NCI-H748 treated with DMSO at 0.1 percent for 48 hours (cell line): ENCODE measurements at places on chromosomes 12 and 14.

DNA sequence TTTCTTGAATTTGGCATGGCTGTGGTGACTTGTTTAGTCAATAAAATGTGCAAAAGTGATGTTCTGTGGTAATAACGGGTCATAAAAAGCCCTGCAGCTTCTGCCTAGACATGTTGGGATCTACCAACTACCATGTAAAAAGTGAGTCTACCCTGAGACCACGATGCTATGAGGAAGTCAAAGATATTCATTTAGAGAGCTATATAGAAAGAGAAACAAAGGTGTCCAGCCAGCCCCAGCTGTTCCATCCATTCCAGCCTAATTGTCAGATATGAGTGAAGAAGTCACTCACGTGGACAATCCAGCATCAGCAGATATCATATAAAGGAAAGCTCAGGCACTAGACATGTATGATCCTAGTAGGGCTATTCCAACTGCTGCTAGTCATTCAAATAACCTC, 117.2 kb upstream of the SSTR1 start:
- DNase-seq = no peak

- no peak for DNase-seq
Measured at GRCh38 chr14:53464376-53464775, 311.3 kb upstream of the DDHD1 start.

DNA sequence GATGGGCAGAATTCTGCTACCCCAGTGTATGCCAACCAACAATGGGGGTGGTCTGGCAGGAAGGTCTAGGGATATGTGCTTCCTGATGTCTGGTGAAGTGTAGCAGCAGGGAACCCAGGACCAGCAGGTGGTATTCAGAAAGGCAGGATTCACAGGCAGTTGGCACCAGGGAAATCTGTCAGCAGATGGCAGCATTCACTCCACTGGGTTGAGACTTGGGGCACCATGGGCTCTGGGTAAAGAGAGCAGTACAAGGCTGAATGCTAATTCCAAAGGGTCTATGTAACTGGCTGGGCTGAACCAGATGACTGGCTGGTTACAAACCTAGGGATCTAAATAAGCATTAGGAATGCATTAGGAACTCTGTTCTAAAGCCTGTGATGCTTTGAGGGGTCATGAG, 466.9 kb upstream of the STXBP6 start:
- DNase-seq = no peak

DNA sequence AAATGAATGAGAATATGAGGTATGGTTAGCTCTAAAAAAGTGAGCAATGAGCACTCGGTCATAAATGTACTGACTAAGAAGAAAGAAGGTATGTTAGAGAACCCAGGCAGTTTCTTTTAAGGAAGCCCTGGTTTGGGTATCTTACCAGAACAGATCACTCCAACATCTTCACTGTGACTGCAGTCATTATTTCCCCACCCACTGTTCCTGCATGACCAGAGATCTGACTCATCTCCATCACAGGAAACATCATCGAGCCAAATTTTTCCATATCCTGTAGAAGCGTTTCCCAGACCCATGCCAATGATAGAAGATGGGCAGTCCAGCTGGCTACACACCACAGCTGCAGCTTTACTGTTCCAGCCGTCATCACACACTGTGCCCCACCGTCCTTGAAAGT, 48.0 kb downstream of the CD163L1 start:
- DNase-seq = no peak

GRCh38 chr12:124778411-124778810, 85.3 kb downstream of the SCARB1 start:
- no peak for DNase-seq

DNA sequence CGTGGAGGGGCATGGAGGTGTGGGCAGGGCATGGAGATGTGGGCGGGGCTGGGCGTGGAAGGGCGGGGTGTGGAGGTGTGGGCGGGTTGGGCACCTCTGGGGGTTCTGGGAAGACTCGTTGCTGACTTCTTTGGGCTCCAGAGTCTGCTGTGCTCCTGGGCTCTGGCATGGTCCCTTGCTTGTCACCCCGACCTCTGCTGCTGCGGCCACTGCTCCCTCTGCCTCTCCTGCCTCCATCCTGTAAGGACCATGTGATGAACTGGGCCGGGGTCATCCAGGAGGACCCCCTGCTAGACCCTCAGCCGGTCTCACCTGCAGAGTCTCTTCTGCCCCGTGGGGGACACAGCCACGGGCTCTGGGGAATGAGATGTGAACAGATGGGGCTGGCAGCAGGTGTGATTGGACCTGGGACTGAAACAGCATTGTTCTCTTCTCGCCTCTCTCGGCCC, 15.3 kb downstream of the NOC4L start:
- DNase-seq = no peak

- no peak for DNase-seq
Measured at GRCh38 chr12:10891937-10892336, 7.9 kb upstream of the PRH1 start.

DNA sequence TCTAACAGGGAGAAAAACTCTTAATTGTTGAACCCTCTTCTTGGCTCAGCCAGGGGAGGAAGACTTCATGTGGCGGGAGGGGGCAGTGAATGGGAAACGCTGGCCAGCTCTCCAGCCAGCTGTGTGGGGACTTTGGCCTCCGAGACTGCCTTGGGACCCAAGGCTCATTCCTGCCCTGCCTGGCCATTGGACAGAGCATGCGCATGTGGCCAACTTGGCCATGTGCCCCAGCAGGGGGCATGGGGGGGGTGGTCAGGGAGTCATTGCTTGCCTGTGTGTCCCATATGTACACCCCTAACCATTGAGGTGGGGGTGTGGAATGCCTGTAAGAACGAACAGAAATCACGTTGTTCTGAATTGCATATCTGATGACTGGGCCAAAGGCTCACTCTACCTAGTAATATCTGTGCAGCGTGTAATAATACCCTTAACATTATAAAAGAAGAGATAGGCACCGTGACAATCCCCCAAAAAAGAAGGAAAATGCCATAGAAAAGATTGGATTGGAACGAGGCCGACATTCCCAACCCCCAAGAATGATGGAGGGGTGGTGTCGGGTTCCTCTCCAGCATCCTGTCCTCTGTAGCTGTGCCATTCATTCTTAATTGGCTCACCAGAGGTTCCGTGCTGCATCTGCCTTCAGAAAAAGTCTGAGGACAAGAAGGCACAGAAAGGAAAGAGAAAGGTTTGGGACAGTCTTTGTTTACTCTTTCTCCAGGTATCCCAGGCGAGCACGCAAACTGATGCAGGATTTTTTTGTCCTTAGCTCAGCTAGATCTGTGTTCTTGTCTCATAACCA, 3.5 kb upstream of the FAR2 start:
- DNase-seq = no peak

DNA sequence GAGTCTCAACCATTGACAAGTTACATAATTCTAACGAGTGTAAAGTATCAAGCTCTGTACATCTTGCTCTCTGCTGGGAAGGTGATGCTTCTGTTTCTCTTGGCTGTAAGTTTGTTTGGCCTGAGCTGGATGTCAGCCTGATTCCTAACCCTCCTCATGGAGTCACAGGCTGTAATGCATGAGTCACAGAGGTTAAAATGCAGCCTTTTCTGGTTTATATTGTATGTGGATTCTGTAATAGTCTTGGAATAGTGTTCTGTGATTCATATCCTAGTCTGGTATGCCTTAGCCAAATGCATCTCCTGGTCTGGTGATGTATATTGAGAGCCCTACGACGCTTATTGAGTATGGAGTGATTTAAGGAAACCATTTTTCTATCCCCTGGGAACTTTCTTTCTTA, 104.5 kb upstream of the FRMD6 start:
- DNase-seq = no peak

DNA sequence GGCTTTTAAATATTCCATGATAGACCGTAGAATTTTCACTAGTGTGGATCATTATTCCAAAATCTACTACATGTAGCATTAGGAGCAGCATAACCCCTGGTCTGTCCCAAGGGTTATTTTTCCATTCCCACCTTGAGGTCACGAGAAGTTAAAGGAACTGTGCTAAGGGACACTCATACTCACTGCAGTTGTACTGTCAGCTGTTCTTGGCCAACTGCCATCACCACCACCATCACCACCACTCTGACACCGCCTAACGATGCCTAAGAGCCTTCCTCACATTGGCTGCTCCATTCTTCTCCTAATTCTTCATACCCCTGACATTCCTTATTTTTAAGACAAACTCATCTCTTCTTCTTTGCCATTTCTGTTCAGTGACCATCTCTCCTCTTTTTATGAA, 13.4 kb upstream of the PTGDR start:
- no peak for DNase-seq

DNA sequence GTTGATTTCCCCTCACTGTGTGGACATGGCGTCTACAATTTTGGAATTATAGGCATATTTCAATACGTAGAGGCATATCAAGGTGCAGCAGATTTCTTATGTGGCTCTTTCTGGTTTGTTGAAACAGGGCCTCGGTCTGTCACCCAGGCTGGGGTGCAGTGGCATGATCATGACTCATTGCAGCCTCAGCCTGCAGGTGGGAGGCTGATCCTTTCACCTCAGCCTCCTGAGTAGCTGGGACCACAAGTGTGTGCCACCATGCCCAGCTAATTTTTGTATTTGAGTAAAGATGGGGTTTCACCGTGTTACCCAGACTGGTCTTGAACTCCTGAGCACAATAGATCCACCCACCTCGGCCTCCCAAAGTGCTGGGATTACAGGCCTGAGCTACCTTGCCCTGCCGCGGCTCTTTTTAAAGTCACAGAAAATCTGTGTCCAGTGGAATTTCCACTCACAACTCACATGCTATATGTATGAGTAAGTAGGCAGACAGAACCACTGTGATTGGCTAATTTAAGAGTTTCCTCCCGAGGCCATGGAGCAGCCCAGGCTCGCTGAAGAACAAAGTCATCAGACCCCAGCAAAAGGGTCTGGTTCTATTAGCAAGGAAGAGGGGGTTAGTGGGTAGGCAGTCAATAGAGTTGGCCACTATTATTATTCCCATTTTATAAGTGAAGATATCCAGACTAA, 9.1 kb downstream of the GNG2 start:
- no peak for DNase-seq

- DNase-seq = no peak
Measured at GRCh38 chr12:113119980-113120669, 15.4 kb downstream of the RASAL1 start.

DNA sequence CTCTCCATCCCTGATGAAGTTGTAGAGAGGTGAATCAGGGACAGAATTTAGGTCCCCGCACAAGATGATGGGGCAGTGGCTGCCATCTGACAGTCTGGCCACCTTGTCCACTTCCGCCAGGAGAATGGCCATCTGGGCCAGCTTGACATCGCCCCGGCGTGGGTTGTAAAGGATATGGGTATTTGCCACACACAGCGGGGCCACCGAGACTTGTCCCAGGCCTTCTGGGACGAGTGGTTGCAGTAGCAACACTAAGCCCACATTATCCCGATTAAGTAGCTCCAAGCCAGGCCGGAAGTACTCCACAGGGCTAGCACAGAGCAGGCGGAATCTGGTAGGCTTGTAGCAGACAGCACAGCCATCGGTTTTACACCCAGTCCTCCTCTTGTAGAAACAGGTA, 6.2 kb downstream of the ANGEL1 start:
- no peak for DNase-seq

- no peak for DNase-seq
Measured at GRCh38 chr14:29858299-29858698, 69.3 kb downstream of the PRKD1 start.

DNA sequence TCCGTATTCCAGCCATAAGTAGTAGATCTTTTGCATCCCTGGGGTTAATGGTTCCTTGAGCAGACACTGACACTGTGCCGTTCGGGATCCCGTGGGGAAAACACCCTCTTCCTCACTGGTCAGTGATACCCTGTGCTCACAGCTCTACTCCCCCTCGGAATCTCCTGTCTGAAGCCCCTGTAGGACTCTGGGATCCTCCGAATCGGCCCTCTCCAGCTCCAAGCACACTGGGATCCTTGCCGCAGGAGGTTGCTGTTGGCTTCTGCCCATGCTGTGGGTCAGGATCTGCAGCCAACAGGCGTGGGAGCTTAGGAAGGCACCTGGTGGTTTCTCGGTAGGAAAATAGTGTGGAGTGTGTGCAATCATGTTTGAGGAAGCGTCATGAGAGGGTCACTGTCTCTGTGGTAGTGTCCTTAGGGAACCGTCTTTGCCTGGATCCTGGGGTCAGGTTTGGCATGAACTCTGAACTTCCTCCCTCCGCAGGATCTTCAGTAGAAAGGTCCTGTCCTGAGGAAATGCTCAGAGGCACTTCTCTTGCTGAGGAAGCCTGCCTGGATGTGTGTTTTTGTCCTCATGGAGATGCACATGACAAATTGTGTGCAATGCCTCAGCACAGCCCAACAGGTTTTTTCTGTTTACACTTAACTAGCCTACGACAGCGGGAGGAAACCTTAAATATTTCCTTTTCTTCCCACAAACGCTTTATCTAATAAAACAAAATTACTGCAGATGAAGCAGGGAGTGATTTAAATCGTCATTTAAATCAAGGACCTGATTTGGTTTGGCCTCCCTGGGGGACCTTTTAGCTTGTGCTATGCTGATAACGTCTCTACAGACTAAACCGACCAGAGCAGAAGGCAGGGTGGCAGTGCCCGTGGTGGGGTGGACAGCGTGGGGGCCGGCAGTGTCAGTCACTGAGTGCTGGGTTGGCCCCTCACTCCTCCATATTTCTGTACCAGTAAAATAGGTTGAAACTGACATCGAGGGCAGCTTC, 18.7 kb downstream of the FBXL14 start:
- DNase-seq = no peak

DNA sequence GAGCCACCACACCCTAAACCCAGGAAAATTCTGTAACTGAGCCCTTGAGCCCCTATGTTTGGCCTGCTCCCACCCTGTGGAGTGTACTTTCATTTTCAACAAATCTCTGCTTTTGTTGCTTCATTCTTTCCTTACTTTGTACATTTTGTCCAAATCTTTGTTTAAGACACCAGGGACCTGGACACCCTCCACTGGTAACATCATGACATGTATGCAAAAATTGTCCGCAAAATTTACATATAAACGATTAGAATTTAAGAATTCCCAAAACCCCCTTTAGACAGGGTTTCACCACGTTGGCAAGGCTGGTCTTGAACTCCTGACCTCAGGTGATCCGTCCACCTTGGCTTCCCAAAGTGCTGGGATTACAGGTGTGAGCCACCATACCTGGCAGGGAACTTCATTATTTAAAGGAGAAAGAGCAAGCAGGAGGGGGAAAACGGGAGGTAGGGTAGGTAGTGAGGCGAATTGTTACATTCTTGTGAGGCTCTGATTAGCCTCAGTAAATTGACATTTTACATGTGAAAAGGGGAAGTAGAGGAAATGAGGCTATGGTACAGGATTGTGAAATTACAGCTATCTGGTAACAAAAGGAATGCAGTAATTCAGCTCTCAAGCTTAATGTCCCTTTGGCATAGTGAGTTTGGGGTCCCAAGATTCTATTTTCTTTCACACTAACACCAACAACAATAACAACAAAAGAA, 27.6 kb downstream of the TUBA1A start:
- DNase-seq = no peak

DNA sequence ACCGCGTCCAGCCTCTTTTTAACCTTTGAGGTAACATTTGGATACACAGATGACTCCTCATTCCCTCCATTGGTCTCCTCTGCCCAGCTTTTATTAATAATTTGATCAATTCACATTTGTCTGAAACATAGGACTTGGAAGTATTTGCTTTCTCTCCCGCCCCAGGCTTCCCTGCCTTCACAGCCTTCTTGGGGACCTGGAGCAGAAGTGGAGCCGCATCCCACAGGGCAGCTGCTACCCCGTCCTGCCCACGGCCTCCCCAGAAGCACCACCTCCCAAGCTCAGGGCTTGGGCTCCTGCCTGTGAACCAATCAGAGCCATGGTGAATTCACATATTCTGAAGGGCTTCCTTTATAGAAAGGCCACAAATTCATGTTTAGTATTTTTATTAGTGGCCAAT, 97.6 kb downstream of the PIWIL1 start:
- DNase-seq = no peak
